HEK293T (cell line): ENCODE measurements at places on chromosomes 2 and 18.

DNA sequence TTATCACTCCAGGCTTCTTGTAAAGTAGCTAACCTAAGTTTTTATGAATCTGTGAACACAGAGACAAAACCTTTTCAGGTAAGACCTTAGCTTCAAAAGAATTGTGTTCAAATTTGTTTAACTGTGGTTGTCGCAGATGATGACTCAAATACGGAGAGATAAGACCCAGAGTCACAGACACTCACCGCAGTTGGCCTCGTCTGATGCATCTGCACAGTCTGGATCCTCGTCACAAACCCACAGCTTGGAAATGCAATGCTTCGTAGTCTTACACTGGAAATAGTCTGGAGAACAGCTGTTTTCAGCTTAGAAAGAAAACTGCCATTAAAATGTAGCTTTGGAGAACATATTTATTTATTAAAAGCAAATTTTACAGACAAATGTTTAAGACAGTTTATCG is 1662.1 kb upstream of the NXPH2 start:
- peak; percentile 10 for DNase-seq

DNA sequence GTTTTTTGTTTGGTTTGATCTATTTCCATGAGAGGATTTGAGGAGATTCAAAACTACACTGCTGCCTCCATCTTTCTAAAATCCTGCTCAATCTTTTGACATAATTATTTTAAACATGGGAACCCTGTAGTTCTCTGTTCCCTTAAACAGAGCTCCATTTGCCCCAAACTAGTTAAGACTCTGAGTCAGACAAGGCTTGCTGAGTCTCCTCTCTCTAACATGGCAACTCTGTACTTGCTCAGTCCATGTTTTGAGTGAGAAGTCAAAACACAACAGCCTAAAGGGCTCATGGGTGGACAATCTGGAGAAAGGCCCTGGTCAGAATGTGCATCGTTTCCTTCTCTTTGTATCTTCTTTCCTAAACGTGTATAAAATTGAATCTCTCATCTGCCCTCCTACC is 7.1 kb upstream of the STAMBP start:
- DNase-seq: no peak

DNA sequence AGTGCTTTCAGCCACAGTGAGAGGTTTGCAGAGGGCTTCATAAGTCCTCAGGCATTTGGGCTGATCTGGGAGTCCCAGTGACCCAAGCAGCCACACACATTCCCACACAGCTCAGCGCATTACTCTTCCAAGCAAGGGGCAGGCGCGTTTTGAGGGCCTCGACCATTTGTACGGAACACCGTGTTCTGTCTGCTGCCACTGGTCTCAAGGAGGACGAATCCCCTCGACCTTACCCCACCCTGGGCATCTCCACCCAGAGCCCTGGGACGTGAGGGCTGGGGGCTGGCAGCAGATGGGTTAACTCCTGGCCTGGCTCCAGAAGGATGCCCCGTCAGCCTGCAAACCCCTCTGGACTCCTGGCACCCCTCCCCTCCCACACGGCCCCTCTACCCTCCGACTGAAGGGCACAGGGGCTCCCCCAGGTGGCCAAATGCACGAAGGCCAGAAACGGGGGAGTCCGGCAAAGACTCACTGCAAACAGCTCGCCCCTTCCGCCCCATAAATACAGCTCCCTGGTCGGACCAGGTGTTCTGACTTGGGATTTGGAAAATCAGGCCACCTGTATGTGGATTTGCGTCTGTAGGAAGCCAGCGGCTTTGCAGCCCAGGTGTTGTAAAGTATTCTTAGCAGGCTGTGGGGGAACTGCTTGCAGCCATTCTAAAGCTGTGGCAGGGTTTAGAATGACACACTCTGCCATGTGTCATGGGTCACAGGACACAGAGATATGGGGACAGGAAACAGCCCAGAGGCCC is 33.6 kb upstream of the PTMA start:
- DNase-seq: peak; percentile 56

DNA sequence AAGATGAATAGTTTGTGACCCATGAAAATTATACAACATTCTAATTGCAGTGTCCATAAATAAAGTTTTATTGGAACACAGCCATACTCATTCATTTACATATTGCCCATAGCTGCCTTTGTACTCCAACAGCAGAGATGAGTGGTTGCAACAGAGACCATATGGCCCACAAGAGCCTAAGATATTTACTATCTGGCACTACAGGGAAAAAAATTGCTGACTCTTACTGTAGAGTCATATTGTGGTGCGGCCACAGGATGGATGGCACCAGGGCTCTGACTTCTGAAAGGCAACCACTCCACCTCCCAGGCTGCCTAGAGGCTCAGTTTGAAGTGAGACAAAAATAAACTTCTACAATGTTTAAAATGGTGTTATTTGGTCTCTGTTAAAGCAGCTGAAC is 404.0 kb upstream of the ATP5MC3 start:
- DNase-seq: no peak

DNA sequence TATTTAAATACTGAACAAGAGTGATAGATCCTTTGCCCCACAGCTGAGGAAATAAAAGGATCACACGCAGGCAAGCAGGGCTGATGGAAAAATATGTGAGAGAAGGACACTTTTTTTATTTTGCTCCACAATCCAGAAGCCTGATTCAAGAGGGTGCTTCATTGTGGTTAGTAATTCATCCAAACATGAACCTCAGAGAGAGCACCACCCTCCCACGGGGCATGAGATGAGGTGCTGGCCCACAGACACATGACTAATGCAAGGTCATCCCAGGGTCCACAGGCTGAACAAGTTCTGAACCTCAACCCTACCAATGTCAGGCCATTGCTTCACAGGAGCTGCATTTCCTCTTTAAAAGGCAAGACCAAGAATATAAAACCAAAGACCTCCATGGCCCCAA is 239.6 kb downstream of the MREG start:
- DNase-seq: no peak
